ENCODE measurements at places on chromosomes 7 and 10.

DNA sequence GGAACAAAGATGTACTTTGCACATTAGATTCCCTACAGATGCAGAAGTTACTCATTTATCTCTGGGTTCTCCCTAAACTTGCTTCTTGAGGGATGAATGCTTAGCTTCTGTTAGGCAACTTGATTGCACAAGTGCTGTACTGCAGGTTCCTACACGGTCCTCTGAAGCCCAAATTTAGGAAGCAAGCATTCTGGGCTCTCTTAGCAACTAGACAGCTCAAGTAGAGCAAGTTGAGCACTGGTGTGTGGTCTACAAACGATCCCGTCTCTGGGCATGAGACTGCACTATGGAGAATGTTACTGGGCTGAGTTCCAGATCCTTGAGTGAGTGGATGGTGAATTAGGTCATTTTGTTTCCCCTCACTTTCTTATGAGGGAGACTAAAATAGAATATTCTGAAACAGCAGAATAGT lies 14.3 kb downstream of the SEMA3D start:
- DNase-seq, result no peak

- no peak for DNase-seq
Observed at GRCh38 chr10:102419269-102420180, 940 bp upstream of the PSD start.

DNA sequence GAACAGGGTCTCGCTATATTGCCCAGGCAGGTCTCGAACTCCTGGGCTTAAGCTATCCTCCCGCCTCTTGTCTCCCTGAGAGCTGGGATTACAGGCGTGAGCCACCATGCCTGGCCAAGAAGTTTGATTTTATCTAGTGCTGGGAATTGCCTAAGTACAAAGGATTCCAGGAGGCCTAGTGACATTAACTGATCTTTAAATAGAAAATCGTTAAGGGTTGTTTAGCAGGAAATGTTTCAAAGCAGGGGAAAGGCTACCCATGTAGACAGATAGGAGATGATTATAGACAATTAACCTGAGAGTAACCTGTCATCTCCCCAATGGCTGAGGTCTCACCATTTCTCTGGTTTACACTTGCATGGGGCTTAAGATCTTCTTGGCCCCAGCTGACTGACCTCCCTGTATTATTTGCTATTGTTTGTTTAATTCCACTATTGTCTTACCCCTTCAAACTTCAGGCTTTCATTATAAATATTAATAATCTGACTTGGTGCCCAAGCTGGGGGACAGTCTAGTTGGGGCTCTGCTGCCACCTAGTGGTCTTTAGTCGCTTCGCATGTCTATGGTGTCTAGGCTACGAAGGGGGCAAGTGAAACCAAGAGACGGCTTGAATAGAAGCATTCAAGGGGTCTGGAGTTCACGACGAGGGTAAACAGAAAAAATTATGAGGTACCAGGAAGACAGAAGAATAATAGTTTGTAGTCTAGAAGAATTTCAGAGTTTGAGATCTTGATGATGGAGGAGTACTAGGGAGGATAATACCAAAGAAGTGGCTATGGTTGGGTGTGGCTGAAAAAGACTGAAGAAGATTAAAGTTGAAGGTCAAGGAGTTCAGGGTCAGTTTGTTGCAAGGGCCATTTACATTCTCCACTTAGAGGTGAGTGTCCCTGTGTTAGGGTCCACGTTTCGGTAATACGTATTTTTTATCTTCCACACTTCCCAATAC lies 40.4 kb upstream of the BPGM start:
- DNase-seq, result peak; percentile 11

GRCh38 chr10:29408847-29409240 lies 120.0 kb downstream of the LYZL1 start:
- no peak for DNase-seq

GRCh38 chr10:3152566-3152935 lies 20.0 kb downstream of the PITRM1 start:
- no peak for DNase-seq

DNA sequence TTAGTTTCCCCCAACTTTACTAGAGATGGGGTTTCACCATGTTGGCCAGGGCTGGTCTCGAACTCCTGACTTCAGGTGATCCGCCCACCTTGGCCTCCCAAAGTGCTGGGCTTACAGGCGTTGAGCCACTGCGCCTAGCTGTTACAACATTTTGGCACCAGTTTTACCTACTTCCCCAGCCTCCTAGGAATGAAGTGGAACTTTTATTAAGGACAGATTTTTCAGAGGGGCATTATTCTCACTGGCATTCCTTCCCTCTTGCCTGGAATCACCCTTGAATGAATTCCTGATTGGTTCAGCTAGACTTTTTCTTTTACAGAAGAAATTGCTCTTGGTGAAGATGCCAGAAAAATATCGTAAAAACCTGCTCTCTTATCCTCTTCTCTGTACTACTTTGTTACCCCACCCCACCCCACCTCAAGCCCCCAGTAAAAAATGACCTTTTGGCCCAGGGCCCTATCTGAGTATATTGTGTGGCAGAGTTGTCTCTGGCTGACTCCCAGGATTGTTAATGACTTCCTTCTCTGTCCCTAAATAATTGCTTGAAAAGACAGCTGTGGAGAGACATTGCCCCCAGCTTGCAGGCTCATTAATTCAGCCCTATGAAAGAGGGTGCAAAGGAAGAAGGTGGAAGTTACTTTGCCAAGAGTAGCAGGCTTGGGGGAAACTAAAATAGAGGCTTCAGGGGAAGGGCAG lies 189.6 kb downstream of the AUTS2 start:
- no peak for DNase-seq

GRCh38 chr7:121030308-121030707 lies 41.8 kb downstream of the CPED1 start:
- no peak for DNase-seq

- DNase-seq, result no peak
Observed at GRCh38 chr7:106752367-106752766, 91.4 kb upstream of the CCDC71L start.

- DNase-seq, result no peak
Observed at GRCh38 chr10:36463390-36463789, 662.0 kb upstream of the ANKRD30A start.

DNA sequence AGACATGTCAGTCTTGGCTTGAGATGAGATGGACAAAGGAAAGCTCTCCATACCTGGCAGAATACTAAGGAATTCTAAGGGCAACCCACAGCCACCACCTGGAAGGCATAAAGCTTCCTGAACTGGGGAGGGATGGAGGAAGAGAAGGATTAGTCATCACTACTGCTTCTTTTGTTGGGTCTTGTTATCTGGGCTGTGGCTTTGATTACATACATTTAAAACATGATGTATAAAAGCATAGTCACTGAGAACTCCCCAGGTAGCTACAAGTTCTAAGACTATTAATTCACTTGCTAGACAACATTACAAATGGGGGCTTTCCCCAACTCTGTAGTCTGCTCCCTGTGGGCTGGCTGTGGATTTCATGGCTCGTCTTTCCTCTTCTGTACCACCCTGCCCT lies 58.2 kb downstream of the RBM33 start:
- no peak for DNase-seq

DNA sequence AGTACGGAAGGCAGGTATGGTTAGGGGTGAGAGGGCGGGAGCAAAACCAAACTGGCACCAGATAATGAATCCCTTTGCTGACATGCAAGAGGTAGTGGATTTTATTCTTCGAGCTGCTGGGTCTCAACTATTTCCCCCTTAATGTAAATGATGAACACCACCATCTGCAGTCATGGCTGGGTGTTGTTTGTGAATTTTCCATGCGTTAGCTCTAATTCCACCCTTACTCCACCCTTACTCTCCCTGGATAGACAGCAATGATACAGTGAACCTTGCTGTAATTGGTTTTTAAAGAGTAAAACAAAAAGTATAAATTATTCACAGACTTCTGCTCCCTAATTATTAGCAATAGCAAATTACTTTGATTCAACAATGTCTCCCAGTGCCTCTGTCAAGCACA lies 74.5 kb upstream of the PDE1C start:
- DNase-seq, result no peak

DNA sequence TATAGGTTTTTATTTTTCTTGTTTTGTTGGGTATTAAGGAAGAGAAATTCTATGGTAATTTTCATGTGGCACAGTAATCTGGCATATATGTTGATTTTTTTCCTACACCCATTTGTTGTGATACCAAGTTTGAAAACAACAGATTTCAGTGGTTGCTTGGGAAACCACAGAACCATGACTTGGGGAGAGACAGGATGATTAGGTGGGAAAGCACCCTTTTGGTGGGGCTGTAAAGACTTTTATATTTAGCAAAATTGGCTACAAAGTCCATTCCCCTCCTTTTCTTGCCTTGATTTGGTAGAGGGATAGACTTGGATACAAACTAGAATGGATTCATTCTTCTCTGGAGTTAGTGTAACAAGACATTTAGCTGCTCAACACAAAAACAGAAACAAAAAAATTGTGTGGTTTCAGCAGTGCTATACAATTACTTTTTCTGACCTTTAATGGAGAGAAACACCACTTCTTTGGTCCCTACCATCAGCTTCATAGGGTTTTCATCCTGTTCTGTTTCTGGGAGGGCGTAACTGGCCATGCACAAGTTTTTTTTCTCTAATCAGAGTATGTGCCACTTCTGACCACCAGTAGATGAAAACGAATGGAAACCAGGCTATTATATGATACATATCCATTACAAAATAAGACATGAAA lies 52.7 kb downstream of the FIGNL1 start:
- no peak for DNase-seq

DNA sequence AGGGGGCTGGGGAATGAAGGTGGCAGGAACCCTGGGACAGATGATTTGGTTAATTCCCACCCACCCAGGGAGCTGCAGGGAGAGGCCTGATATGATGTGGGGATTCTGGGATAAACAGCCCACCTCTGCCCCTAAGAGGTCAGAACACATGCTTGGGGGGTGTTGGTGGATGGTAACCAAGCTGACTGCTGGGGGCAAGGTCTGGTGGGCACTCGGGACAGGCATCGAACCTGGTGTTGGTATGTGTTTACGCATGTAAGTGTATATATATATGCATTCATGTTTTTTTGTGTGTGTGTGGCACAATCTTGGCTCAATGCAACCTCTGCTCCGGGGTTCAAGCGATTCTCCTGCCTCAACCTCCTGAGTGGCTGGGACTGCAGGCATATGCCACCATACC lies 80.7 kb upstream of the TMEM248 start:
- no peak for DNase-seq

- DNase-seq, result no peak
Observed at GRCh38 chr10:99540657-99541531, 8.2 kb downstream of the NKX2-3 start.

GRCh38 chr10:88094795-88095194 lies 231.4 kb downstream of the PTEN start:
- no peak for DNase-seq

- DNase-seq, result no peak
Observed at GRCh38 chr10:61978965-61979364, 77.5 kb downstream of the ARID5B start.

DNA sequence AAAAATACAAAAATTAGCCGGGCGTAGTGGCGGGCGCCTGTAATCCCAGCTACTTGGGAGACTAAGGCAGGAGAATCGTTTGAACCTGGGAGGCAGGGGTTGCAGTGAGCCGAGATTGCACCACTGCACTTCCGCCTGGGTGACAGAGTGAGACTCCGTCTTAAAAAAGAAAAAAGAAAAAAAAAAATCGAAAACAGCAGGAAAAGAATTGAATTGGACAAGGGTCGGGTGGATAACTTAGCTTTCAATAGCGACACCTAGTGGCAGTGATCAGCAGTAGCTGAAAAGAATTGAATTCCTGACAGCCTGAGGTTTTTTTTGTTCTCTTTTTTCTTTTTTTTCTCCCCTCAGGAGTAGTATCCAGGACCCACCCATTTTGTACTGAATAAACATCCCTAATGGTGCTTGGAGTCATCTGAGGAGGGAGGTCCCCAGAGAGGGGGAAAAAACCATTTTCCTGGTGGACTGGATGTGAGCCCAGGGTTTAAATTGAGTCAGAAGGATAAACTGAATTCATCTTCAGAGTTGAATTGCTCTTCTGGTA lies 55.1 kb downstream of the CYCS start:
- peak; percentile 11 for DNase-seq

DNA sequence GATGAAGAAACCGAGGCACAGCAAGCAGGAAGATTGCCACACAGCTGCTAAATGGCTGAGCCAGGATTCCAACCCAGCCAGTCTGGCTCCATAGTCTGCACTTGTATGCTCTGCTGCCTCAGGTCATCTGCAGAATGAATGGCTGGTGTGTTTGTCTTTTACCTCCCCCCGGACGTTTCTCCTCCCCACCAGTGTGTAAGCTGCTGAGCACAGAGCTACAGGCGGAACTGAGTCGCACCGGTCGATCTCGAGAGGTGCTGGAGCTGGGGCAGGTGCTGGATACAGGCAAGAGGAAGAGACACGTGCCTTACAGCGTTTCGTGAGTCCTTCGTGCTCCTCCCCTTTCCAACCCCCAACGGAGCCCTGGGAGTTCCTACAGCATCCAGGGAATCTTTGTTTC lies 2.6 kb downstream of the CNPY4 start:
- DNase-seq, result no peak

GRCh38 chr7:140033779-140034363 lies 28.9 kb downstream of the PARP12 start:
- DNase-seq, result no peak

DNA sequence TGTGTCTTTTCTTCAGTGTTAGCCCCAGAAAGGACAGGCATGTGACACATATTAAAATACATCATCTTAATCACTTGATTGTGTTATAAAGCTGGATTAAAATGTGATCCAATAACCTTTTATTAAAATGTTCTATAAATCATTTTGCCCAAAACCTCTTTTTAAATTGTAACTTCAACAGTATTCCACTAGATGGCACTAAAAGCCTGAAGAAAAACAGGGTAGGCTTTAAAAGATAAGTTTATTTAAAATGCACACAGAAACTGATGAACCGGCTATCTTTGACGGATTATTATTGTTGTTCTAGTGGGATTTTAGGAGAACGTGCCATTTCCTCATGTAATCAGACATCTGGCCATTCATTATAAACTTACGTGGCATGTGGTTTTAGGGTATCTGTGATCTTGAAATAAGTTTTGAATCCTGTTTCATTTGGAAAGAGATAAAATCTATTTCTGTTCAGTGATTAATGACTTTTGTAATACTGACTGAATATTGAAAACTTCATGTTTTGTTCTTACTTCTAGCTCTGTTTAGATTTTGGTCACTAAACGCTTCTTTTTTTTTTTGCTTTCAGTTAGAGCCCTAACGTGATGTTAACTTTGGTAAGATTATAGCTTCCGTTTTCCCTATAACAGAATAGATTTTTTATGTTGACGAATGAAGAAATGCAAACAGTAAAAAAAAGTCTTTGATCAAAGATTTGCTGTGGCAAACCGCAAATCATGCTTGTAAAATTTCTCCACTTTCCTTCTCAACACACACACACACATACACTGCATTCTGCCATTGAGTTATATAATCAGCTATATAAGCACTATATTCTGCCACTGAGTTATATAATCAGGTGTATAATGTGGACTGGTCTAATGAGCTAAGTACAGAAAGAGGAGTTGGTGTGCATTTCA lies 13.6 kb downstream of the VPS50 start:
- no peak for DNase-seq

DNA sequence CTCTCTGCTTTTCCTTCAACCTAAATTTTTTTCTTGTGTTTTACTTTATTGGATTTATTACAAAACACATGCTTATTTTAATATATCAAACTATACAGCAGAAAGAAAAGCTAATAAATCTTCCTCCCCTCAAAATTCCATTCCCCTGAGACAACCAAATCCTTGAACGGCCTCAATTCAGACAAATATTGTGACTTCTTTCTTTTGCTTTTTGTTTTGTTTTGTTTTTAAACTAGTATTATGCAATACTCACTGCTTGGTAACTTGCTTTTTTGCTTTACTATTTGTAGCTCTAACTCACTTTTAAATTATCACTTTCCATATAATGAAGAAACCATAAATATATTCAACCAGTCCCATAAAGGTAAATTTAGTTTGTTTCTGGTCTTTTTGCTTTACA lies 59.4 kb upstream of the CDK1 start:
- DNase-seq, result no peak

GRCh38 chr7:122544463-122544862 lies 154.5 kb downstream of the RNF133 start:
- no peak for DNase-seq
